ENCODE measurements at places on chromosomes 16 and 17.

DNA sequence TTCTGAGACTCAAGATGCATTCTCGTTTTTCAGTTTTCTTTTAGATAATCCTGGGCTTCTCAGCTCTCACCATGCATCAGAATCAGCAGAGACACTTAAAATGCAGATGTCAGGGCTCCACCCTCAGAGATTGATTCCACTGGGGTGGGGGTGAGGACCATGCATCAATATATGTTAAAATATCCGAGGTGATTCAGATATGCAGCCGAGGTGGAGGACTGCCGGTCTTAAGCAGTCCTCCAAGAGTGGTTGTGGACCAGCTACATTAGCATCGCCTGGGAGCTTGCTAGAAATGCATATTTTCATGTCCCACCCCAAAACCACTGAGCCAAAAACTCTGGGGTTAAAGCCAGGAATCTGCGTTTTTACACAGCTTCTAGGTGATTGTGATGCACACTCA, 501.3 kb downstream of the CDH13 start:
- H3K27ac ChIP-seq, result no peak overlapping the region
- H3K4me1 ChIP-seq, result no peaks in the 10 kb centered on the region
- H3K27me3 ChIP-seq, result no peaks in the 10 kb centered on the region
- H3K36me3 ChIP-seq, result no peaks in the 10 kb centered on the region
- DNase-seq, result no peak

DNA sequence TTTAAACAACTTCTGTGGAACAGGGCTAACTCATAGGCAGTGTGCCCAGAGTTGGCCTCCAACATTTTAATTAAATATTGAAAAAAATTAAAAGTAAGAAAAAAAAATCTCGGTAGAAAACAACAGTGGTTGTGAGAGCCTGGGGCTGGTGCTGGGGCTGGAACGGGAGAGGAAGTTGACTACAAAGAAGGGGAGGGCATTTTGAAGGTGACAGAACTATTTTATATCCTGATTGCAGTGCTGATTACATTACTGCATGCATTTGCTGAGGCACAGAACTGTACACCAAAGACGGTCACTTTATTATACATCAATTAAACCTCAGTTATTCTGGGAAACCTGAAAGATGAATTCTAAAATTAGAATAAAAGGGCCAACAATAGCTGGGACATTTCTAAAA, 142.5 kb downstream of the PARN start:
- no peak for DNase-seq
- H3K4me1 ChIP-seq, result peaks cover 10% of the 10 kb centered on the region
- no peak overlapping the region for H3K27ac ChIP-seq
- H3K36me3 ChIP-seq, result no peaks in the 10 kb centered on the region

DNA sequence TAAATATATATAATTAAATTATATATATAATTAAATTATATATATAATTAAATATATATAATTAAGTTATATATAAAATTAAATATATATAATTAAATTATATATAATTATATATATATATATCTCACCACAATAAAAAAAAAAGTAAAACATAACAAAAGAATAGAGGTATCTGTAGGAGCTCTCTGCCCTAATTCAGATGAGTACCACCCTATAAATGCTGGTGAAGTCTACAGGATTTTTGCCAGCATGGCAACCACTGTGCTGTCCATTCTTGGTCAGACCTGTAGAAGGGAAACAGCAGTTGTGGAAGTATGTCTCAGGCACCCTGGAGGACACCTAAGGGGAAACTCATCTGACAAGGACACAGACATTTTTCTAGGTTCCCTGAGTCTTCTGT, 259.7 kb downstream of the PRKCA start:
- H3K27ac ChIP-seq, result no peak overlapping the region
- H3K4me3 ChIP-seq, result no peak overlapping the region
- peaks cover 8% of the 10 kb centered on the region for H3K4me1 ChIP-seq
- DNase-seq, result no peak
- no peaks in the 10 kb centered on the region for H3K36me3 ChIP-seq
- H3K27me3 ChIP-seq, result no peaks in the 10 kb centered on the region

DNA sequence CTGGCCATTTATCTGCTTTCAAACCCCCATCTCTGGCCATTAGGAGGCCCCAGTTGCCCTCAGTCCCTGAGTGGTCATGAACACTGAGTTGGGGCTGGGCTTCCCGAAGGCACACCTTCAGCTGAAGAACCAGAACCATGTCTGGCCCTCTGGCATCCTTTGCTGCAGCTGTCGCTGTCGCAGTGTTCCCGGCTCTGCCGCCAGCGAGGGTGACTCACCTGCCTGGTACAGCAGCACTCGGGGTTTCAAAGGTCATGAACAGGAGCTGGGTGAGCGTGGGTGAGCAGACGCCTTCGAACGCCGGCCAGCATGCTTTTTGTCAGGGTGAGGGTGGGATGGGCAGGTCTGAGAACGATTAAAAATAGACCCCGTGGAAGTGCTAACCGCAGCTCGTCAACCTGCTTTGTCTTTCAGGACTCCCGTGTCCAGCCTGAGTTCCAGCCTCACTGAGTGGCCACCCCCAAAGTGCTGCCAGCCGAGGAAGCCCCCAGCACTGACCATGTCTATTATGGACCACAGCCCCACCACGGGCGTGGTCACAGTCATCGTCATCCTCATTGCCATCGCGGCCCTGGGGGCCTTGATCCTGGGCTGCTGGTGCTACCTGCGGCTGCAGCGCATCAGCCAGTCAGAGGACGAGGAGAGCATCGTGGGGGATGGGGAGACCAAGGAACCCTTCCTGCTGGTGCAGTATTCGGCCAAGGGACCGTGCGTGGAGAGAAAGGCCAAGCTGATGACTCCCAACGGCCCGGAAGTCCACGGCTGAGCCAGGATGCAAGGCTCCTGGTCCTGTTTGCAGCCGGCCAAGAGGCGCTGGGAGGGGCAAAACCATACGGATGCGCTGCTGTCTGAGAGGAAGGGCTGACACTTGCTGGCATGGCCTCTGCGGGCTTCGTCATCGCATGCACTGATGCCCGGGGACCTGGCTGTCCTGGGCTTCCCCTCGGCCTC, 7.6 kb downstream of the SNN start:
- H3K27me3 ChIP-seq, result no peaks in the 10 kb centered on the region
- peaks cover 15% of the 10 kb centered on the region for H3K36me3 ChIP-seq
- H3K4me1 ChIP-seq, result peaks cover 36% of the 10 kb centered on the region
- no peak for DNase-seq
- no peak overlapping the region for H3K4me3 ChIP-seq

All from naive thymus-derived CD4-positive, alpha-beta T cell (primary cell).